ENCODE measurements at places on chromosomes 16 and 17.

DNA sequence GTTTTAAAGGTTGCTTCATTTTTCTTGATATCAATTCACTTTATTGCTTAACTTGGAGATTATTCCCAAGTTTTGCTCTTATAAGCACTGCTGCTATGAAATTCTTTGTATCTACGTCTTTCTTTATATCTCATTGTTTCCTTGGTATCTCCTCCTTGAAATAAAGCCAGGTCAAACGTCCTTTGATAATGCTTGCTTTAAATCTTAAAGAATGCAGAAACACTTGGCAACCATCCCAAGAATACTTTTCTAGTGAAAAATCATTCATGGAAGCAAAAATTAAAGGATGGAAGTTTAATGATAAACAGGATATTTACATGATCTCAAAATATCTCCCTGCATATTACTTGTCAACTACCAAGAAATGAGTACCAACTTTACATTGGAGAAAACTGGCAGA is 175.2 kb downstream of the CPPED1 start:
- no peak for DNase-seq

DNA sequence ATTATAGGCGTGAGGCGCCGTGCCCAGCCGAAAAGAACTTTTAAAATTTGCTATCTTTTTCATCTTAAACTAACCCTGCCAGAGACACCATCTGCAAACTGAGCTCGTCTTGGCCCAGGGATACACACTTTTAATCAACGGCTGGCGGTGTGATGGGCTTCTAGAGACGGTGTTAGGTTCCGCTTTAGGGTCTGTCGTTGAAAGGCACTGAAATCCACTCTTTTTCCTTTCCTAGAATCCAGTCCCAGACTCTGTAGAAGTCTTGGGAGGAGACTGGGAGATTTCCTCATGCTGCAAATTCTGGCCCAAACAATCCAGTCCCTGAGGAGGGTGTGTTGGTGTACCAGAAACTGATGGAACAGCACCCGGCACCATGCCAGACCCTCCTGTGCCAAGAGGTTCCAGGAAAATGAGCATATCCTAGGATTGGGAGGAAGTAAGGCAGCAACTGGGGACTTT is 52.0 kb upstream of the TEX2 start:
- DNase-seq: no peak

- DNase-seq: no peak
These were observed 1.9 kb downstream of the KRTAP4-8 start for GRCh38 chr17:41096055-41096454.

GRCh38 chr17:73534209-73534909 is 109.9 kb downstream of the SDK2 start:
- no peak for DNase-seq

- no peak for DNase-seq
These were observed 360.3 kb upstream of the ERCC4 start for GRCh38 chr16:13559624-13560023.

- DNase-seq: no peak
These were observed 10.9 kb upstream of the FAM171A2 start for GRCh38 chr17:44374306-44375195.

- DNase-seq: no peak
These were observed 21.5 kb upstream of the NUDT7 start for GRCh38 chr16:77700846-77701245.

- no peak for DNase-seq
These were observed 50.7 kb upstream of the SLC25A19 start for GRCh38 chr17:75339971-75340370.

DNA sequence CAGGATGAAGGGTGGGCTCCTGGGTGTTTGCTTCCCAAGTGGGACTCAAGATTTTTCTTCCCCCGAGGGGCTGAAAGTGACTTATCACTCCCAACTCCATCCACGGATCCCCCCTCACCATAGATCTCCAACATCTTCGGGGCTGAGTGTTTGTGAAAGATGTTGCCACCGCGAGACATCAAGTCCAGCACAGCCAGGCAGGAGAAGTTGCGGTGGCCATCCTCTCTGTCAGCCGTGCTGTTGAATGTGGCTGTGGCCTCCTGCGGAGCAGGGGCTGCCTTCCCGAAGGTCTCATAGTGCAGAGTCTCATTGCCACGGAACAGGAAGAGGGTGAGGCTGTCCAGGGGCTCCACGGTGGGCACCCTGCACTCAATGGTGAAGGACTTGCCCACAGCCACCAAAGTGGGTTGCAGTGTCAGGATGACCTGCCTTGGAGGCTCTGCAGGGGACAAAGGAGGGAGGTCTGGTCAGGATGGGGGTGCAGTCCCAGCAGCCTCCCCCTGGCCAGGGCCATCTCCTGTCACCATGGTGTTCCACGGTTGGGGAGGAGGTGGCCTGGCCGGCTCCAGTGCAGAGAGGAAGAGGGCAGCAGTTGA is 5.5 kb downstream of the PRR29 start:
- no peak for DNase-seq

DNA sequence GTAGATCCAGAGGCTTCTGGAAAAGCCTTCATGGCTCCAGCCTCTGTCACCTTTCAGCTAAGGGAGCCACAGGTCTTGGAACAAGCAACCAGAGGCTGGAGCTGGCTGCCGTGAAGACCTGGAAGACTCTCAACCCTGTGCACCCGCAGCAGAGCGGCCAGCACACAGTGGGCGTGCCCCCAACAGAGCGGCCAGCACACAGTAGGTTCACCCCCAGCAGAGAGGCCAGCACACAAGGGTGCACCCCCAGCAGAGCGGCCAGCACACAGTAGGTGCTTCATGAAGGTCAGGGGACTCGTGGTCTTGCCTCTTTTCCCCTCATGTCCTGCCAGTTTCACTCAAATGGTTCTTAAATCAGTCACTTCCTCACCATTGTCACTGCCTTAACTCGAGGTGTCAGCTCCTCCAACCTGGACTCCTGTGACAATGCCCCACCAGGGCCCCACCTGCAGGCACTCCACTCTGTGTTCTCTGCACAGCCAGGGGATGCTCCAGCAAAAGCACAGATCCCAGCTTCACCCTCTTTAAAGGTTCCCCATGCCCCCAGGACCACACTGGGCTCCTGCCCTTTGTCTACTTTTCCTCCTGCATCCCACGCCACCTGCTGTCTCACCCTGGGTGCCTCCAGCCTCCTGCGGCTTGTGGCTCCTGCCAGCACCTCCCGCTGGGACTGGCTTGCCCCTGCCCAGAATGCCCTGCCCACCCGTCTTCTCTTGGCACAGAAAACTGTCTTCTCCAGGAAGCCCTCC is 42.4 kb upstream of the DOC2B start:
- DNase-seq: no peak

DNA sequence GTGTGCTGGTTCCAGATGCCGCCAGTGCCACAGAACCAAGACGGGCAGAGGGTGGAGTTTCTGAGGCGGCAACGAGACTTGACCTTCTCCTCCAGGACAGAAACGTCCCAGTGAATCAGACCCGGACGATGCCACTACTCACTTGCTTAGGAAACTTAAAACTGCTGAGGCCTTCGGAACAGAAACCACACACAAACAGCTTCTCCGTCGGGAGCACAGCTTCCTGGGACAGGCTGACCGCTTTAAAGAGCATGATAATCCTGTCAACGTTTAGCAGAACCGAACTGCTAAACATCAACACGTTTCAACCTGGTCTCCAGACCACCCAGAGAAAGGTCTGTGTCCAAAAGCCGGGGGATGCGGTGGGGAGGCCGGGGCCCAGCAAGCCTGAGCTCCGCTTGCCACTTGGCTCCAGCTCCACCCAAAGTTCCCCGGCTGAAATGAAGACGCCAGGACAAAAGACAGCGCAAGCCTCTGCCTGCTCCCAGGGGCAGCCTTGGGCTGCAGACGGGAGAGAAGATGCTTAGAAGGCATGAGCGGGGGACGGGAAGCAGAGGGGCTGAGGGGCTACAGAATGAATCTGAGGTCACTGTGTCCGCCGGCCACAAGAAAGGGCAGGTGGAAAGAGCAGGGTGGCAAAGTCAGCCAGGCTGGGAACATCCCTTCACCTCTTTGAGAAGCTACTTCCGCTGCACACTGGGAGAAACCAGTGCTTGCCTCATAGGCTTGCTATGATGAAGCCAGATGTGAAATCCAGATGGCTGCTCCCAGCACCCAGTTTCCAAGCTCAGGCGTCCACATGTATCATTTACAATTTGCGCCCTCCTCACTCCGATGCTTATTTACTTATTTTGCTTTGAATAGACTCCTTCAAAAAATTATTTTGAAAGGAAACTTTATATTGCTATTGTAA is 69.0 kb downstream of the MRM3 start:
- DNase-seq: no peak

GRCh38 chr17:75371339-75371738 is 34.1 kb downstream of the GRB2 start:
- DNase-seq: no peak

DNA sequence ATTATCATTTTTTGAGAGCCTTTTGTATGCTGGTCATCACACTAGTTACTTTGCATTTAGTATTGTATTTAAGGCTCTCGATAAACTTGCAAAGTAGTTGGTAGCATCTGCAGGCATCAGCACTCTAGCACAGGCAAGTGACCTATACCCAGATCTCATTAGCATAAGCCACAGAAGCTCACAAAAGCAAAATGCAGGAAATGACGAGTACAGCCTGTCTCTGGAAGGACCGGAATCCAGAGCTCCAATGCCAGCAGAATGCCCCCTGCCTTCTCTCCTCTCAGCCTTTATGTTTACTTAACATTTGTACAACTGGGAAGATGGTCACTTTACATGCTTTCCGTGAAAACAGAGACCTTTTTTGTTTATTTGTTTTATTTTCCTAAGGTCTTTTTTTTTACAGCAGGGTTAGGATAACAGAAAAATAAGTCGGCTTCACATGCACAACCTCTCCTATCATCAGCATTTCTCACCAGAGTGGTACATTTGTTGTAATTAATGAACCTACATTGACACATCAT is 45.4 kb upstream of the MYOCD start:
- DNase-seq: no peak

GRCh38 chr16:53266156-53266555 is 168.1 kb upstream of the RBL2 start:
- DNase-seq: no peak

DNA sequence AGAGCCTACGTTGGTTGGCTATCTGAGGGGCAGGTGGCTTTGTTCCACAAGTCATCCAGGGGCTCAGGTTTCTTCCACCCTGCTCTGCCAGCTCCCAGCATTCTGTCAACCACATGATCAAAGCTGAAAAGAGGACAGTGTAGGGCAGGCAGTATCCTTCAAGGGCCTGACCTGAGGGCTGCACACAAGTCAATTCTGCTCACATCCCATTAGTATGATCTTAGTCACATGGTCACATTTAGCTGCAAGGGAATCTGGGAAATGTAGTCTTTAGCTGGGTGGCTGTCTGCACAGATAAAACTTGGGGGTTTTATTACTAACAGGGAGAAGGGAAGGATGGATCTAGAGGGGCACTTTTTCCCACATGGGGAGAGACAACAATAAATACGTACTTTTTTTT is 97.3 kb downstream of the SALL1 start:
- no peak for DNase-seq

DNA sequence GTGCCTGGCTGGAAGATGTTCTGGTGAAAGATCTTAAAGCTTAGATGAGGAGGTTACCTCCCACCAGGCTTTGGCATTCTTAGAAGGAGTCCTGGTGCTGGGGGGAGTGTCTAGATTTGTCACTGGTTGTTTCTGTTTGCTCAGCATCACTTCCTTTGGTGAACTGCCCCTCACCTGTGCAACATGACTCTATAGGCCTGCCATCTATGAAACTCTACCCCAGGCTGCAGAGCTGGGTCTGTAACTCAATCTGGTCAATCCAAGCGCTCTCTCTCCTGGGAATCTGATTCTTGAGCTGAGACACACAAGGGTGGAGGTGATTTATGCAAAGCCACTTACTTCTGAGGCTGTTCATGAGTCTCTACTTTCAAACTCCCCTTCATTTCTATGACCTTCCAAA is 399.4 kb downstream of the NPIPA7 start:
- DNase-seq: no peak

GRCh38 chr16:78666318-78666717 is 566.9 kb downstream of the WWOX start:
- DNase-seq: no peak

- DNase-seq: no peak
These were observed 429 bp downstream of the OR2C1 start for GRCh38 chr16:3356118-3356517.

- DNase-seq: no peak
These were observed 110.4 kb downstream of the CMIP start for GRCh38 chr16:81554979-81555378.

DNA sequence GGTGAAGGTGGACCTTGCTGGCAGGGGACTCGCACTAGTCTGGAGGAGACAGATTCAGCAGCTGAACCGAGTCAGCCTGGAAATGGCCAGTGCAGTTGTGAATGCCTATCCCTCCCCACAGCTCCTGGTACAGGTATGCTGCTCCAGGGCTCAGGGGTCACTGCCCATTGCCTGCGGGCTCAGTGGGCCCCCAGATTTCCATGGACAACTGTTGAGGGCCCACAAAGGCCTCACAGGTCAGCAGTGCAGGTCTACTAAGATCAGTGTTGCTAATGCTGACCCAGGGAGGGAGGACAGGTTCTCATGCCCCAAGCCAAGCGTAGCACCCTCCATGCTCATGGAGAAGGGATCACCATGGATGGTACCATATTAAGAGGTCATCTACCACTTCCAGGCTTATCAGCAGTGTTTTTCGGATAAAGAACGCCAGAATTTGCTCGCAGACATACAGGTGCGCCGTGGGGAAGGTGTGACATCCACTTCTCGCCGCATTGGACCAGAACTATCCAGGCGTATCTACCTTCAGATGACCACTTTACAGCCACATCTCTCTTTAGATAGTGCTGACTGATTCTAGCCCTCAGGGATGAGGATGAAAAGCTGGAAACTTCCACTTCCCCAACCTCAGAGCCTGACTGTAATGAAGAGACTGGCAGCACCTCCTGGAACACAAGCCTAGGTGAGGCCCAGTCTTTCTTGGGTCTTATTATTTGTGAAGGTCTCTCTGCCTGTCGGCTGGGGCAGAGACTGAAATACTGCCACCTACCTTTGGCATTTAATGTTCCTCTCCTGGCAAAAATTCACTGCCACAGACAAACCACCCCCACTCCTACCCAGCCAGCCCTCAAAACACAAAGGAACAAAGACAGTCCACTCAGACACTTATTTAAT is 7.6 kb downstream of the EME1 start:
- no peak for DNase-seq

DNA sequence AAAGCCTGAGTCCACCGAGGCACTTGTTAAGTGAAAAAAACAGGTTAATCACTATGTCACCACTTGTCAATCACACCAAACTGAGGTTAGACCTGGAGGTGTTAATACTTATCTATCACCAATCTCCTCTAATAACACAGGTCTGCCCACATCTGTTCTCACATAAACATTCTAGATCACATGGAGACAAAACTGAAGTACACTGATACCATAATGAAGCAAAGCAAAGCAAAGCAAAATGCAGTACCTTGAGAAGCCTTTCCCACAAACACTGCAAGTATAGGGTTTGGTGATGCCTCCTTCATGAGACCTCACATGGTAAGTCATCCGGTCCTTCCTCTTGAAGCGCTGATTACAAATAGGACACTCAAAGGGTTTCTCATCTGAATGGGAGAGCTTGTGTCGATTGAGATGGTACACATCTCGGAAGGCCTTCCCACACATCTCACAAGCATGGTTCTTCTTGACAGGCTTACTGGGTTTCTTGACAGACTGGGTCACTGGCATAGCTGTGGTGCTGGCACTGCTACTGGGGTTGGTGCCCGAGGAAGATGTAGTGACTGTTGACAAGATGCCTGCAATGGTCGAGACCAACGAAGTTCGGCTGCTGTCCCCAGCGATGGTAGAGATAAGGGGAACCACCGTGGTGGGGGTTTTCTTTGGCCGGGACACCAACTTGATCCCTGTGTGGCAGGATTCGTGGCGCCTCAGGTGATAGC is 5.4 kb downstream of the VEZF1 start:
- no peak for DNase-seq

- no peak for DNase-seq
These were observed 457.7 kb upstream of the MAF start for GRCh38 chr16:80058214-80058613.

All from H54 (cell line).